Stimulated activated CD8-positive, alpha-beta memory T cell treated with anti-CD3 and anti-CD28 coated beads, Interleukin-15, amount 100 ng/mL, for 1 hour (primary cell): ENCODE measurements at places on chromosomes 11 and 22.
A peak's percentile ranks its signal among the peaks of the same experiment; 100 is the strongest.

GRCh38 chr11:123719452-123719851 is 22.0 kb downstream of the ZNF202 start:
- no peak for DNase-seq

- no peak for DNase-seq
Observed at GRCh38 chr11:13644997-13645687, 23.3 kb upstream of the FAR1 start.

DNA sequence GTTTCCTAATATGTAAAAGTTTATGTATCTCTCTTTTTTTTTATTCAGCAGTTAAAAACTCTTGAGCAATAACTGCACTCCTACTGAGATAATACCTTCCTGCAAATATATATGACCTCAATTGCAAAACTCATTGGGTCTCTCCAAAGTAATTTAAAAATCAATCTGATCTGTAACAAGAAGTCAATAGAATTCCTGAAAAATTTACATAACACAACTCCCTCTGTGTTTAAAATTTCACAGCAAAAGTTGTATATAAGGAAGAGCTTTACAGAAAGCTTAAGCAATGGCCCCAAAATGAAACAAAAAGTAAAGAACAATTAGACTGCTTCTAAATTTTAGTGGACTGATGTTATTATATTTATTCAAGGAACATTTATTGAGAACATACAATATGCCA is 313.4 kb downstream of the DLG2 start:
- DNase-seq: no peak

GRCh38 chr11:33891714-33892327 is at the start of gene LMO2:
TSS of gene LMO2 (minus strand) at chr11:33892076. CDS start at chr11:33869716, 22,360 bp downstream.
- DNase-seq: no peak

- peak; percentile 25 for DNase-seq
Observed at GRCh38 chr11:3905080-3905953, 49.9 kb downstream of the STIM1 start.

- DNase-seq: peak; percentile 15
Observed at GRCh38 chr11:88016392-88017170, 158.7 kb downstream of the RAB38 start.

DNA sequence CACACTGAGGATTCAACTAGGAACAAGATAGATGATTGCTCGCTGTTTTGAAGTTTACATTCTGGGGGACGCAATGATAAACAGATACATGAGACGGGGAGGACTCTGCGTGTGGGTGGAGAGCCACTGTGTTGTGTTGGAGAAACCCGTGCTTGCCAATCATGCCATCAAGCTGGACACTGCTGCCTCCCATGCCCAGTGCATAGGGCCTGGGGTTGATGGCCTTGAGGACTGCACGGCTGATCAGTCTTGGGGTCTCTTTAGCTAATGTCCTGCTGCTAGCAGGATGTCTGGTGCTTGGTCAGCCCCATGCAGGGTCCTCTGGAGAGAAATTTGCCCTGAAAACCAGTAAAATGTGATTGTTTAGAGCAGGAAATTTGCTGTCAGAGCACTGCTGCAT is 221.2 kb upstream of the B3GAT1 start:
- no peak for DNase-seq

DNA sequence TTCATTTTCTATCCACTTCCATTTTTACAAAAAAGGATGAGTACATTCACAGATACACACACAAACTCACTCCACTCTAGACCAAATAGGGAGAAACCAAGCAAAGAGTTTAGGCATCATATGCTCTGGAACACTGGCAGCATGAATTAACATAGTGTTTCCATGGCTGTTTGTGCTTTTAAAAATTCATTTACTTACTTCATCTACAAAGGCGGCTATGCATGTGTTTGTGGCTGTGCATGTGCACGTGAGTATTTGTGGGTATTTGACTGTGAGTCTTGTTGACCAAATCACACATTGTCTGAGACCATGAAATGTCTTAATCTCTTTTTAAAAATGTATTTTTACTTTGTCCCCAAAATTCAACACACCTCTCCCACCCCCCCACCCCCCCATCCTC is 203.0 kb upstream of the SESN3 start:
- no peak for DNase-seq

- no peak for DNase-seq
Observed at GRCh38 chr11:12922980-12923507, 86.1 kb upstream of the RASSF10 start.

GRCh38 chr22:32270641-32271369 is 15.7 kb upstream of the SLC5A4 start:
- DNase-seq: no peak

- DNase-seq: no peak
Observed at GRCh38 chr11:12717851-12718291, 43.6 kb downstream of the TEAD1 start.

- DNase-seq: no peak
Observed at GRCh38 chr11:66985508-66986177, 10.5 kb downstream of the C11orf86 start.

- DNase-seq: no peak
Observed at GRCh38 chr11:122230385-122230755, 114.4 kb upstream of the BLID start.

DNA sequence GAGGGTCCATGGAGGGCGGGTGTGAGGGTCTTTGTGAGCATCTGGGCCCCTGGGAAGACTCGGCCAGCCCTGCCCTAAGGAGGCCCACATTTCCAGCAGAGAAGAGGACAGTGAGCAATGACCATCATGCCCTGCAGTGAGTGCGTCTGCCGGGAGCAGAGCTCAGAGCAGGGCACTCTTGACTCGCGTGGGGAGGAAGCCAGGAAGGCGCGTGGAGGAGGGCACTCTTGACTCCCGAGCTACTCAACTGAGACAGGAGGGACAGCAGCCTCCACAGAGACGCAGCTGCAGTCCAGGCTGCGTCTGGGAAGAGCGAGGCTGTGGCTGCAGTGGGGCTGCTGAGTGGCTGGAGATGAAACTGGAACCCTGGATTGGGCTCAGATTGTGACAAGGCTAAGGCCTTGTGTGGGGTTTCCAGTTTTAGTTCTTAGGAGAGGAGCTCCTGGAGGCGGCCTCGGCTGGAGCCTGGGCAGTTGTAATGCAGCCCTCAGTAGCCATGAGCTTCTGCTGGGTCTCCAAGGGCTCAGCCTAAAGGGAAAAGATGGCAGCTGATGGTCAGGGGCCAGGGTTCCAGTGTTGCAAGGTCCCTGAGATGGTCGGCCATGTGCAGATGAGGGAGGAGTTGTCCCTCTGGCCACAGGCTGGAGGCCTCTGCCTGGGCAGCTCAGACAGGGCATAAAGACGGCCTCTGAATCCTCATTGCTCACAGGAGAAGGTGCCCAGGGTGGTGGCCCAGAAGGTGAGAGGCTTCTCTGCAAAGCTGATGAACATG is 264.7 kb upstream of the B3GAT1 start:
- DNase-seq: no peak

- no peak for DNase-seq
Observed at GRCh38 chr11:63892228-63892627, 24.7 kb downstream of the RCOR2 start.

DNA sequence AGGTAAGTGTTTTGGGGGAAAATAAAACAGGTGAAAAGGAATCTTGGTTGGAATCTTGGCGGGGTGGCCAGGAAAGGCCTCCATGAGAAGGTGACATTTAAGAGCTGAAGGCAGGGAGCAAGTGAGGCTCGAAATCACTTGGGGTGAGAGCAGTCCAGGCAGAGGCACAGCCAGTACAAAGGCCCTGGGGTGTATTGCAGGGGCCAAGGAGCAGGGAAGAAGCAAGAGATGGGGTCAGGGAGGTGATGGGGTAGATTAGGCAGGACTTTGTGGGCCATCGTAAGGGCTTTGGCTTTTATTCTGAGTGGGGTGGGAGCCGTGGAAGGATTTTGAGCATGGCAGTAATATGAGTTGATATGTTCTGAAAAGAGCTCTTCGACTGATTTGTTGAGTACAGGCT is 551.1 kb downstream of the MN1 start:
- no peak for DNase-seq

- DNase-seq: no peak
Observed at GRCh38 chr11:79439410-79439885, 1.4 kb downstream of the TENM4 start.

GRCh38 chr11:114845766-114846415 is 167.6 kb downstream of the NXPE2 start:
- no peak for DNase-seq

DNA sequence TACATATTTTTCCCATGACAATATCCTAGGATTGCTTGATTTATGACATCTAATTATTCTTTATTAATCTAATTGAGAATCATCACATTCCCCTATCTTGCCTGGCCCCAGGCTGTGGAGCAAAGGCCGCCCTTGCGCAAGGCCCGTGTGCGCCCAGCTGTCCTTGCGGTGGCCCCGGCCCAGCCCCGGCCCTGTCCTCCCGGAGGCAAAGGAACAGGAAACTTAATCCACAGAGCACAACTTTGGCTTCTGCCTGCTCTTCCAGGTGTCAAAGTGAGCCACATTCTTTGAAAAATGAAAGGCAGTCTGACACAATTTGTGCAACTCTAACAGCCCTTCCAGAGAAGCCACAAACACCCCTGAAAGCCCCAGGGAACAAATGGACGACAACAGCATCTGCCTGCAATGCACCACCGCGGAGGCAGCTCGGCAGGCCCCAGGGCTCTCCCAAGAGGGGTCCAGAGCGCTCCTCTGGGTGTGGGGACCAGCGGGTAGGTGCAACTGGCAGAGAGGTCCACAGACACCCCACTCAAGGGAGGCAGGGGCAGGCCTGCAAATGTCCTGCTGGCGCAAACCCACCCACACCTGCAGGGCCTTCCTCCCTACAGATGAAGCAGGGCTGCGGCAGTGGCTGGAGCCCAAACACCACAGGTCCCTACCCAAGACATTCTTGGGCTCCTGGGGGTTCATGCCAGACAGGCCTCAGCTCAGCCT is 30.3 kb downstream of the GNB1L start:
- no peak for DNase-seq

DNA sequence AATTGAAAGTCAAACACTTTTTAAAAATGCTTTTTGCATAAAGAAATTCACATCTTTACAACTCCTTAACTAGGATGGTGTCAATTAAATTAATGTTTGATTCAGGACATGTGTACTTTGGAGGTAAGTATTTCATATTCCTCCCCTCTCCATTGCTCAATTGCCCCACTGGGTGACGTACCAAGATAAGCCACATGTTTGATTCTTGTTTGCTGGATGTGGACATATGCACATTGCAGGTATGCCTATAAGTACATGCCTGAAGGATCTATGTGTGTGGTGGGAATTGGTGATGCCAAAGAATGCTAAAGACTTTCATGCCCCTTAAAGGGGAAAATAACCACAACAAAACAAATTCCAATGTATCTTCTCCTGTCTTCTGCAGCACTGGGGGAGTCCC is 5.8 kb downstream of the CD44 start:
- DNase-seq: no peak

GRCh38 chr11:120714438-120714837 is 202.9 kb downstream of the GRIK4 start:
- DNase-seq: no peak

GRCh38 chr22:23495614-23496444 is 84.3 kb downstream of the IGLL1 start:
- no peak for DNase-seq

- no peak for DNase-seq
Observed at GRCh38 chr11:2697866-2698265, 1.9 kb downstream of the KCNQ1OT1 start.

DNA sequence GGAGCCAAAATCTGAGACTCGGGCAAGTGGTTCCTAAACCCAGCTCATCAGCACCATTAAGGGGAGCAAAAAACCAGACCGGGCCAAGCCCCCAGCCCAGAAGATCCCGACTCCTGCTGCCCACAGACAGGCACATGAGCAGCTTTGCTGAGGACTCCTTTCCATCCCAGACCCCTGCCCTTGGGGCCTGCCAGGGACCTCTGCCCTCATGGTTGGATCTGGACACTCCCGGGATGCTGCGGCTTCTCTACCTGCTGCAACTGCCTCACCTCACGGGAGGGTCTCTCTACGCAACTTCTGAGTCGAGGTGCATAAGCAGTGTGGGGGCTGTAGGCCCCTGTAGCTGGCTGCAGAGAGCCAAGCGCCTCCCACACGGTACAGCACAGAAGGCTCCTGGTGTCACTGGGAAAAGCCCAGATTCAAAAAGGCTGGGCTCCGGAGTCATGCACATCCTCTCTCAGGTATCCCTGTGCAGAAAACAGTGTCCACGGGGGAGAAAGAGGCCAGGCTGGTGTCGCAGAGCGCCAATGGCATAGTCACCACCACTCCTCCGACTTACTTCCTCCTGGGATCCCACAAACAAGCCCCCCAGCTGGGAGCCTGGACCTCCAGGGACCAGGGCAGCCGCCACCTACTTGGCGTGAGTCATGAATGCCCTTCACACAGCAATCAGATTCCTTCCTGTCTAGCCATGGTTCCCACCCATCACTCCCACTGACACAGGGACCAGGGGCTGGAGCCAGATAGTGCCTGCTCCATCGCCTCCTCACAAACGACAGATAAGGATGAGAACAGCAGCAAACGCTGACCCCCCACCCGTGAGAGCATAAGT is 122.1 kb downstream of the BCR start:
- DNase-seq: no peak

DNA sequence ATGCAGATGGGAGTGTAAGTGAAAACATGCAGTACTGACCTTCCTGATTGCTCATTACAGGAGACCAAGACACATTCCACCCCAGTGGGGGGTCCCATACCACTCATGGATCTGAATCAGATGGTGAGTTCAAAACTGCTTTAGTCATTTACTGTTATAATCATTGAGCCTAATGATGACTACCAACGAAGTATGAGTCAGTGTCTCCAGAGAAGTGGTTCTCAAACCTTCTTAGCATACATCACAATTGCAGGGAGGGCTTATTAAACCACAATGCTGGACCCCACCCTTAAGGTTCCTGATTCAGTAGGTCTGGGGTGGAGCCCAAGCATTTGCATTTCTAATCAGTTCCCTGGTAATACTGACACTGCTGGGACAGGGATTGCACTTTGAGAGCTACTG is 75.8 kb downstream of the CD44 start:
- DNase-seq: no peak

DNA sequence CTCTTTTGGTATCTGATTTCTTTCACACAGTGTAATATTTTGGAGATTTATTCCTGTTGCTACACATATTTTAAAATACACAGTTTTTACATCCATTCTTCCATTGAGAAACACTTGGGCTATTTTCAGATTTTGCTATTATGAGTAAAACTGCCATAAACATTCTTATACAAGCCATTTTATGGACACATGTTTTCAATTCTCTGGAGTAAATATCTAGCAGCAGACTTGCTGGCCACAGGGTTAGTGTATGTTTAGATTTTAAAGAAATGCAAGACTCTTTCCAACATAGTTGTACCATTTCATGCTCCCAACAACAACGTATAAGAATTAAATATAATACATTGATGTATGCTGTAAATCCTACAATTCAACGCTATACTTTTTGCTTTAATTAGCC is 360.8 kb upstream of the PITPNB start:
- DNase-seq: no peak

GRCh38 chr22:50010676-50011446 is 1.7 kb downstream of the IL17REL start:
- DNase-seq: peak; percentile 19

GRCh38 chr11:72885749-72886609 is 71.8 kb downstream of the ATG16L2 start:
- no peak for DNase-seq

- no peak for DNase-seq
Observed at GRCh38 chr22:30926706-30927105, 41.9 kb downstream of the MORC2 start.
